ENCODE measurements at places on chromosomes 11 and 22. TPM values are rescaled to one million over a fixed set of nuclear protein-coding genes. Genes with fewer than 3 reads are reported as not detected.

- H3K27ac ChIP-seq, result no peak overlapping the region
- no peaks in the 10 kb centered on the region for H3K4me1 ChIP-seq
- no peaks in the 10 kb centered on the region for H3K36me3 ChIP-seq
- no peaks in the 10 kb centered on the region for H3K27me3 ChIP-seq
- DNase-seq, result no peak
These were observed 524.0 kb upstream of the KIRREL3 start for GRCh38 chr11:127524618-127525017.

- no peaks in the 10 kb centered on the region for H3K36me3 ChIP-seq
- H3K4me1 ChIP-seq, result peaks cover 3% of the 10 kb centered on the region
- no peak overlapping the region for H3K27ac ChIP-seq
- no peak for DNase-seq
These were observed 29.3 kb upstream of the MMP7 start for GRCh38 chr11:102559839-102560238.

Gene SULT4A1
- polyA plus RNA-seq, result 0.52 TPM

- peaks cover 5% of the 10 kb centered on the region for H3K4me1 ChIP-seq
- no peak for DNase-seq
- H3K27ac ChIP-seq, result no peak overlapping the region
- peaks cover 37% of the 10 kb centered on the region for H3K36me3 ChIP-seq
These were observed 9.6 kb downstream of the CDPF1 start for GRCh38 chr22:46240506-46240905.

GRCh38 chr11:27319072-27319471, 43.9 kb downstream of the CCDC34 start:
- DNase-seq, result no peak
- H3K4me3 ChIP-seq, result no peak overlapping the region
- no peaks in the 10 kb centered on the region for H3K36me3 ChIP-seq
- no peaks in the 10 kb centered on the region for H3K4me1 ChIP-seq

DNA sequence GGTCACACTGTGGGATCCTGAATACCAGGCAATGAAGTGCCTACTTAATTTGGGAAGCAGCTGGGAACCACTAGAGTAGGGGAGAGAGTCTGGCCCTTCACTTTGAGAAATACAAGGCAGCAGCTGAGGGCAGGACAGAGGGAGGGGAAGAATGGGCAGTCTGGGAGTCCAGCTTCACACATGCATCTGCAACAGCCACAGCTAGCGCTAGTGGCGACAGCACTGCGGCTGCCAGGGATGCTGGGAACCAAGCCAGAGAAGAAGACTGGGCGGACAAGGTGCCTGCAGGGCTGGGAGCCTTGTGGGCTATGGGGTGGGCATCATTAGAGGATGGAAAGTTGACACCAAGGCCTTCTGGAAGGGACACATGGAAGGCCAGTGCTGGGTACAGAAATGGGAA, 15.8 kb downstream of the SCUBE2 start:
- H3K4me3 ChIP-seq, result no peak overlapping the region
- H3K27ac ChIP-seq, result no peak overlapping the region
- no peak for DNase-seq
- H3K4me1 ChIP-seq, result peaks cover 4% of the 10 kb centered on the region
- no peaks in the 10 kb centered on the region for H3K36me3 ChIP-seq

DNA sequence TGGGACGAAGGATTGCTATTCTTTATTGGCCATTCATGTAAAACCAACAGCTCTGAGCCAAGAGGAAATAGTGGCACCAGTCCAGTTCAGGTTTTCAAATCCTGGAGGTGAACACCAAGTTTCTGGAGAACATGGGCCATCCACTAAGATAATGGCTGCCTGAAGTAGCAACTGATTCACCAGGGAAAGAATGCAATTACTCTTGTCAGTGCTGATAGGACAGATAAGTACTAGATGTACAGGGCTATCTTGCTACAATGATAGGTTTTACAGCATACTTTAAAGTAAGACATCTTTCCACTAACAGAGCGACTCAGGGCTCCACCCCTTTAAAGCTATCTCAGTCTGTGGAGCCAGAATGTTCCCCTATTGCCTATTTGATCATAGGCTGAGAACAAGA, 36.8 kb upstream of the APOA1 start:
- H3K4me3 ChIP-seq, result no peak overlapping the region
- no peaks in the 10 kb centered on the region for H3K4me1 ChIP-seq
- H3K36me3 ChIP-seq, result peaks cover 4% of the 10 kb centered on the region
- DNase-seq, result no peak

GRCh38 chr11:71451596-71452198, 1.3 kb upstream of the NADSYN1 start:
- DNase-seq, result peak; percentile 69
- no peak overlapping the region for H3K27ac ChIP-seq
- H3K27me3 ChIP-seq, result no peaks in the 10 kb centered on the region

- no peaks in the 10 kb centered on the region for H3K27me3 ChIP-seq
- H3K27ac ChIP-seq, result no peak overlapping the region
- peaks cover 1% of the 10 kb centered on the region for H3K36me3 ChIP-seq
- no peaks in the 10 kb centered on the region for H3K4me1 ChIP-seq
These were observed 2.0 kb downstream of the TOP3B start for GRCh38 chr22:21980547-21980946.

DNA sequence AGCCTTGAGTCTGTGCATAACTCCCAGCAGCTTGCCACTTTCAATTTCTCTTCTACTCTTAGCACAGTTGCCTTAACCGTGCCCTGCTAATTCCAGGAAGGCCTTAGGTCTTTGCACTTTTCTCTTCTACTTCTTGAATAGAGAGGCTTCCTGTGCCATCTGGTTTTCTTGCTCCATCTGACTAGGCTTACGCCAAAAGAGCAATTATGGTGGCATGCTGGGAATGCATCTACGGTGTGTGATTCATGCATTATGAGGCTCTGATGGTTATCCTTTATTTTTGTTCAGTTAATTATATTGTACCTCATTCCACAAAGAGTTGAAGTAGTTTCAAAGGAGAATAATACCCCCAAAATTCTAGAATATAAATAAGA, 29.4 kb downstream of the SIK2 start:
- no peak overlapping the region for H3K4me3 ChIP-seq
- no peak for DNase-seq
- no peak overlapping the region for H3K27ac ChIP-seq
- H3K27me3 ChIP-seq, result no peaks in the 10 kb centered on the region
- no peaks in the 10 kb centered on the region for H3K36me3 ChIP-seq

GRCh38 chr22:22928666-22929380, 41.2 kb downstream of the IGLL5 start:
- no peaks in the 10 kb centered on the region for H3K27me3 ChIP-seq
- DNase-seq, result no peak
- no peaks in the 10 kb centered on the region for H3K36me3 ChIP-seq
- H3K4me3 ChIP-seq, result no peak overlapping the region

DNA sequence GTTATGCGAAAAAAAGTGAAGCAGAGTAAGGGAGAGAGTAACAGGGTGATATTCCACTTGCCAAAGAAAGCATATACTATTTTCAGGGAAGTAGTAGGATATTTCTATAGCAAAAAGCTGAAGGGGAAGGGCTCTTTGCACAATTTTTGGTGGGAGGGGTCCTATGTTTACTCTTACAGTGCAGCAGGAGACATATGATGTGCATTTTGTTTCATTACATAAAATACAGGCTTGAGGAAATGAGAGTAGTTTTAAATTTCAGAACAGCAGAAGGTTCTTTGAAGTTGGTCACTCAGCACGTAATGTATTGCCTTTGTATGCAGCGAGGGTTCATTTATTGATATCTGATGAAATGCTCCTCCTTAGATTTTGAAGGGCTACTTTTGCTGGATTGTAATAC, 3.1 kb upstream of the PIK3IP1 start:
- H3K36me3 ChIP-seq, result no peaks in the 10 kb centered on the region
- H3K27ac ChIP-seq, result no peak overlapping the region
- H3K27me3 ChIP-seq, result no peaks in the 10 kb centered on the region

Gene SCGB1C1
- not detected for polyA plus RNA-seq

GRCh38 chr22:22141771-22142591, 102.6 kb upstream of the VPREB1 start:
- no peak for DNase-seq
- no peak overlapping the region for H3K27ac ChIP-seq
- no peaks in the 10 kb centered on the region for H3K36me3 ChIP-seq
- no peaks in the 10 kb centered on the region for H3K4me1 ChIP-seq

DNA sequence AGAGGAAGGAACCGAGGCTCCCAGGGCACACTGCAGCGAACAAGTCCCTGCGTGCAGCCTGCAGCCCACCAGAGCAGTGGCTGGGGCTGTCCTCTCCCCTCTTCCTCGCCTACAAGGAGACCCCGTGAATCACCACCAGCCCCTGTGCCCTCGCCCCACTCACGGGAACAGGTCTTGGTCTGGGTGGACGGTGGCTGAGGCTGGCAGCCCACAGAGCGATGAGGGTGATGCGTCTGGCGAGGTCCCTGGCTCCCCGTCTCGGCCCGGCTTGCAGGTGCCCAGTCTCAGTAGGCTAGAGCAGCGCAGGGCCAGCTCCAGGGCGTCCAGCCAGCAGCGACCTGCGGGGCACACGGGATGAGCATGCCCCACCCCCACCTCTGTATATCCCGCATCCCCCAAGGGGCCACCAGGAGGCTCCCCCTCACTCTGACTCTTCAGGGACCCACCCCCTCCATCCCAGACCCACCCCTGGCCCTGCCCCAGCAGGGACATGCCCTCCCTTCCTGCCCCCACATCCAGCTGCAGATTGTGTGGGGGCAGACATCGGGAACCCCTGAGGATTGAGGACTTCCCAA, 50.5 kb upstream of the CARS1 start:
- H3K27me3 ChIP-seq, result no peaks in the 10 kb centered on the region
- no peak overlapping the region for H3K27ac ChIP-seq
- no peaks in the 10 kb centered on the region for H3K36me3 ChIP-seq
- DNase-seq, result no peak
- no peak overlapping the region for H3K4me3 ChIP-seq

DNA sequence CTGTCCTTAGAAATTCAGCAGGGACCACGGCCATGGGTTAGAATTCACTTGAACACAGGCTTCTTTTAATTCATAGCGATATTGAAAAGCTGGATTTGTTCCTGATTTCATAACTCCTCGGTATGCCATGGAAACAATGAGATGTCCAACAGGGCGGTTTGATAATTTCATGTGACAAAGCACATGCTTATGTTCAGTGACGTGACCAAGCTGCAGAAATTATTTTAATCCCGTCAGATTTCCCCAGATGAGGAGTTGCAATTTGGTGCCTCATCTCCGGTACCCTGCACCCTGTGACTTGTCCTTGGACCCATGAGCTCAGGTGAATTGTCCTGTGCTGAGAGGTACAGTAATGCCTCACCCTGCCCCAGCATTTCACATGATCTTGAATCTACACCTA, 81.7 kb downstream of the C11orf91 start:
- DNase-seq, result no peak
- H3K36me3 ChIP-seq, result no peaks in the 10 kb centered on the region
- no peaks in the 10 kb centered on the region for H3K27me3 ChIP-seq
- H3K4me3 ChIP-seq, result no peak overlapping the region
- no peak overlapping the region for H3K27ac ChIP-seq
- no peaks in the 10 kb centered on the region for H3K4me1 ChIP-seq

DNA sequence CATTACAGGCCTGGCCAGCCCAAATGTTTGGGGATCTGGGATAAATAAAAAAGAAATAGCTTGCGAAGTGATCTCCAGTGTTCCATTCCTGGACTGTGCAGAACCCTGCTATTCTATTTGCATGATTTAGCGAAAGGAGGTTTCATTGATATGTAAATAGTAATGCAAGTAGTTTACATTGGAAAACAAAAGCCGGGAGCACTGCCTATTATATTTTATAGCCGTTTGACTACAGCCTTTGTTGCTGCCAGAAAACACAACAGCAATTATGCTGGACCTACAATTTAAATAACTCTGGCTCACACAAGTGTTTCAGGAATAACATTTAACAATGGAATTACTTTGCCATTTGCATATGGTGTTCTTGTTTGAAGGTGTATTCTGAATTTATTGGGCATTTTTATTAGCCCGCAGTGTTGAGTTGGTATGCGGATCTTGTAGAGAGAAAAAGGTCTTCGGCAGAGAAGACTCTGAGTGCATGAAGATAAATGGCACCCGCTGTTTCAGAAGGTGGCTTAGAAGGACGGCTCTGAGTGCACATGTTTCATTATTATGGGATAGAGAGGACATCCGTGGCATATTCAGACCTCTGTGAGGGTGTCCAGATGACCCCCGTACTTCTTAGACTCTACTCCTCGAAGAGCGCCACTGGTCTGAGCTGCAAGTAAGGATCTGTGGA, 315.0 kb downstream of the BRD1 start:
- no peaks in the 10 kb centered on the region for H3K36me3 ChIP-seq
- H3K27me3 ChIP-seq, result peaks cover 2% of the 10 kb centered on the region
- H3K27ac ChIP-seq, result no peak overlapping the region
- no peaks in the 10 kb centered on the region for H3K4me1 ChIP-seq

GRCh38 chr22:26321469-26321913, 107.6 kb upstream of the ASPHD2 start:
- H3K27me3 ChIP-seq, result no peaks in the 10 kb centered on the region
- H3K27ac ChIP-seq, result no peak overlapping the region
- no peaks in the 10 kb centered on the region for H3K4me1 ChIP-seq
- no peak overlapping the region for H3K4me3 ChIP-seq
- H3K36me3 ChIP-seq, result no peaks in the 10 kb centered on the region

Gene KRTAP5-2
- polyA plus RNA-seq, result not detected

DNA sequence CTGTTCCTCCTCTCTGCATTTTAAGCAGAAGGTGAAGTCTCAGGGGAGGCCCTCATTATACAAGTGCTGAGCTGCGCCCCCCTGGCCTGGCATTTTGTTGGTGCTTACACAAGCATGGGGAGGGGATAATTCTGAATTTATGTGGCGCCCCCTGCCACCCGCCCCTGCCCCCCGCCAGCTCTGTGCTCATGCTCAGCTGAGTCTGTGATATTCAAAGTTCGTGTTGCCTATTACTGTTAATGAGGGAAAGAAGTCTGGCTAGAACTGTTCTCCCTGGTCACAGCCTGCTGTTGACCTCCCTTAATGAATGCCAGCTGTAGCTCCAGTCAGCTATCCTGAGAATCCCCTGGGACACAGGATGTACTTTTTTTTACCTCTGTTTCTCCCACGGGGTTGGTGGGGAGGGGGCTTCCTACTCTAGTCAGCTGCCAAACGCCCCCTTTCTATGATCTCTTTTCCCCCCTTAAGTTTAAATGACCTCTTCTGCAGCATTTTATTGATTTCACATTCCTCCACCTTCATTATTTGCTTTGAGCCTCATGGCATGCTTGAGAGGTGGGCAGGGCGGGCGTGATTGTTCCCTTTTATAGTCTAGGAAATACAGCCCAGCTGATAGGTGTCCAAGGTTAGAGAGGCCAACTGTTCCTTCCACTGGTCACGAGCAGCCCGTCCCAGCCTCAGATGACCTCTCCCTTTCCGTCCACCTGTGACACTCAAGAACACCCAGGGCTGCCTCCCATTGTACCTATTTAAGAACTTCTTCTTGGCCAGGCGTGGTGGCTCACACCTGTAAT, 12.2 kb downstream of the USP2 start:
- no peaks in the 10 kb centered on the region for H3K27me3 ChIP-seq
- H3K4me1 ChIP-seq, result peaks cover 54% of the 10 kb centered on the region
- peak; percentile 78 for DNase-seq
- H3K36me3 ChIP-seq, result no peaks in the 10 kb centered on the region
- peak overlapping the region; percentile 91 for H3K27ac ChIP-seq
- peak overlapping the region; percentile 53 for H3K4me3 ChIP-seq

- no peaks in the 10 kb centered on the region for H3K27me3 ChIP-seq
- DNase-seq, result no peak
- H3K4me3 ChIP-seq, result no peak overlapping the region
- no peaks in the 10 kb centered on the region for H3K36me3 ChIP-seq
- no peaks in the 10 kb centered on the region for H3K4me1 ChIP-seq
- H3K27ac ChIP-seq, result no peak overlapping the region
These were observed 82.2 kb downstream of the FLI1 start for GRCh38 chr11:128776069-128776423.

Gene BACE1-AS
- polyA plus RNA-seq, result 8.0 TPM

- H3K4me1 ChIP-seq, result no peaks in the 10 kb centered on the region
- no peak overlapping the region for H3K27ac ChIP-seq
- H3K36me3 ChIP-seq, result no peaks in the 10 kb centered on the region
- no peak overlapping the region for H3K4me3 ChIP-seq
- no peak for DNase-seq
These were observed 864.3 kb downstream of the BRD1 start for GRCh38 chr22:48963405-48963804.

Measured in kidney (tissue), 22 donors.